Skeletal muscle tissue (tissue), 5 donors: ENCODE measurements at places on chromosomes 5 and 9. TPM values are rescaled to one million over a fixed set of nuclear protein-coding genes. Genes with fewer than 3 reads are reported as not detected.

The RASEF gene
- total RNA-seq: under 0.01 TPM

The OR1B1 gene
- total RNA-seq: 0.52 TPM

The CTXN3 gene
- total RNA-seq: 1.0 TPM

The HRCT1 gene
- 2.1 TPM for total RNA-seq

The PCDHGA6 gene
- 4.2 TPM for total RNA-seq

The FABP6 gene
- total RNA-seq: not detected

The GPR150 gene
- total RNA-seq: under 0.01 TPM

The FST gene
- 24.5 TPM for total RNA-seq

The FRRS1L gene
- 1.0 TPM for total RNA-seq

The SVEP1 gene
- total RNA-seq: 46.4 TPM

The SLC4A9 gene
- total RNA-seq: not detected

The PALM2AKAP2 gene
- 24.0 TPM for total RNA-seq

The IRF1 gene
- 5.2 TPM for total RNA-seq

The SLC1A1 gene
- not detected for total RNA-seq

The AJM1 gene
- 0.52 TPM for total RNA-seq

The ARID3C gene
- total RNA-seq: not detected

The ATP6V0E1 gene
- 91.3 TPM for total RNA-seq

The OLFM1 gene
- 2.6 TPM for total RNA-seq

The SPATA31E1 gene
- not detected for total RNA-seq

The C9orf50 gene
- total RNA-seq: not detected

The LARP1 gene
- 24.0 TPM for total RNA-seq

The APC gene
- 41.8 TPM for total RNA-seq

The SOHLH1 gene
- under 0.01 TPM for total RNA-seq

The SLC34A1 gene
- total RNA-seq: not detected

The LCN15 gene
- not detected for total RNA-seq

The FYB1 gene
- total RNA-seq: 4.2 TPM

The MARVELD2 gene
- total RNA-seq: 0.52 TPM

The LCN10 gene
- total RNA-seq: 2.1 TPM

The IFNK gene
- total RNA-seq: not detected

The ACOT12 gene
- 0.52 TPM for total RNA-seq

The AQP3 gene
- total RNA-seq: 6.8 TPM

The SRD5A1 gene
- total RNA-seq: 4.2 TPM

The GRIN3A gene
- 0.52 TPM for total RNA-seq

The FGF18 gene
- total RNA-seq: 3.1 TPM

The TMEM252 gene
- total RNA-seq: not detected

The SARDH gene
- total RNA-seq: 5.7 TPM

The EPB41L4B gene
- 6.8 TPM for total RNA-seq

The FOXD4L6 gene
- not detected for total RNA-seq

The ARHGEF39 gene
- total RNA-seq: 0.52 TPM

The KLHL3 gene
- total RNA-seq: 4.2 TPM

The SHB gene
- 3.1 TPM for total RNA-seq

The TNFSF15 gene
- 0.52 TPM for total RNA-seq

The MELK gene
- 6.3 TPM for total RNA-seq

The KCNV2 gene
- not detected for total RNA-seq

The ORM1 gene
- 1.6 TPM for total RNA-seq

The AGTPBP1 gene
- 37.6 TPM for total RNA-seq

The PPP2R2B gene
- total RNA-seq: 4.7 TPM

The HACD4 gene
- total RNA-seq: 2.1 TPM

The LRRTM2 gene
- total RNA-seq: 0.52 TPM

The NKD2 gene
- 1.6 TPM for total RNA-seq

The HTR1A gene
- not detected for total RNA-seq

The ANKDD1B gene
- 3.7 TPM for total RNA-seq

The TMED9 gene
- 37.6 TPM for total RNA-seq
